Activated CD4-positive, alpha-beta T cell treated with anti-CD3 and anti-CD28 coated beads, Interleukin-2, amount 10 ng/mL, durations not matched to agents 24 days and 14 days (primary cell): ENCODE measurements at places on chromosomes 2 and 18. TPM values are rescaled to one million over a fixed set of nuclear protein-coding genes. Genes with fewer than 3 reads are reported as not detected.

DNA sequence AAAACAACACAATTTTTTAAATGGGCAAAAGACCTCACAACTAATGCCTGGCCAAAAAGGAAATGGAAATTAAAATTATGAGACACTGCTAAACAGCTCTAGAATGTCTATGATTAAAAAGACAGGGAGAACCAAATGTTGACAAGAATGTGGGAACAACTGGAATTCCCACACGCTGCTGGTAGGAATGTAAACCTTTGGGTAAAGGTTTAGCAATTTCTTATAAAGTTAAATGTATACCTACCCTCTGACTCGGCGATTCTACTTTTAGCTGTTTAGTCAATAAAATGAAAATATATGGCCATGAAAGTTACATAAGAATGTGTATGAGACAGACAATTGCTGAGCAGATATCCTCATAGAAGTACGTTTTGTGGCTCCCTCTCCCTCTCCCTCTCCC is 60.9 kb downstream of the ATF2 start:
- no peak for DNase-seq
- H3K27ac ChIP-seq = no peak overlapping the region
- H3K4me3 ChIP-seq = no peak overlapping the region
- H3K36me3 ChIP-seq = peaks cover 43% of the 10 kb centered on the region

GRCh38 chr2:156537141-156537540 is 101.0 kb downstream of the GPD2 start:
- no peaks in the 10 kb centered on the region for H3K27me3 ChIP-seq
- peaks cover 4% of the 10 kb centered on the region for H3K36me3 ChIP-seq
- H3K27ac ChIP-seq = no peak overlapping the region
- no peak for DNase-seq
- peaks cover 21% of the 10 kb centered on the region for H3K4me1 ChIP-seq

Gene ICA1L
- 6.6 and 7.8 TPM in 2 replicates for total RNA-seq

DNA sequence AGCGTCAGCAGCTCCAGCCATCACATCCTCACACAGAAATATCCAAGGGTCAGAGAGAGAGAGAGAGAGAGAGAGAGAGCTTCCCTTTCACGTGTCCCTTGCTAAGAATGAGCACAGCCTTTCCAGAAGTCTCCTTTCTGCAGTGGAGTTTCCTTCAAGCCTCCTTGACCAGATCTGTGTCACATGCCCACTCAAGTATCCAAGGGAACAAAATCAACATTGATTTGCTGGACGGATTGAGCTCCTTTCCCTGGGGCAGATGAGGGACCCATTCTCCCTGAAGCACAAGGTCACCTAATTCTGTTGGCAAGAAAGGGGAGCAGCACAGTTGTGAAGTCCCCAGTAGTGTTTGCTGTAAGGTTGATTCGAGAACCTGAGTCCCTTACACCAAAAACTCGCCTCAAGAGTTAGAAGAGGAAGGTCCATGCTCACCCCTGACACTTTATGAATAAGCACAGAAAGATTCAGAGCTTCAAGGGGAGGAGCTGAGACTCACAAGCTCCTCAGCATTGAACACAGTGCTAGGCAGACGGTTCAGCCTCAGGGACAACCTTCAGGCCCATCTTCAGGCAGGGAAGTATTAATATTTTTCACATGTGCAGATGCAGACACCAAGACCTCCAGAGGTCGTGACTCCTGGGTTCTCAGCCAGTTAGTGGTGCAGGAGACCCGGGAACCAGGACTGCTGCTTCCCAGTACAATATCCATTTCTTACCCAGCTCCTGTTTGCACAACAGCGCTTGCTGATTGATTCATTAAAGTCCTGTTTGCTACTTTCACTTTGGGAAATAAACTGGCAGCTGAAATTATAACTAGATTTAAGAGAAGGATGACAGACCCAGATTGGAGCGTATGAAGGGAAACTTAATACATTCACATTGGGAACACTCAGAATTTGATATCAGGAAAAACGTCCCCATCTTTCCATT is 38.2 kb upstream of the MARCO start:
- H3K4me1 ChIP-seq = peaks cover 2% of the 10 kb centered on the region
- no peak overlapping the region for H3K4me3 ChIP-seq
- no peaks in the 10 kb centered on the region for H3K36me3 ChIP-seq

Gene RASGRP3
- 3.3 and 5.3 TPM in 2 replicates for total RNA-seq

Gene ANKAR
- total RNA-seq = 2.9 and 3.4 TPM in 2 replicates

DNA sequence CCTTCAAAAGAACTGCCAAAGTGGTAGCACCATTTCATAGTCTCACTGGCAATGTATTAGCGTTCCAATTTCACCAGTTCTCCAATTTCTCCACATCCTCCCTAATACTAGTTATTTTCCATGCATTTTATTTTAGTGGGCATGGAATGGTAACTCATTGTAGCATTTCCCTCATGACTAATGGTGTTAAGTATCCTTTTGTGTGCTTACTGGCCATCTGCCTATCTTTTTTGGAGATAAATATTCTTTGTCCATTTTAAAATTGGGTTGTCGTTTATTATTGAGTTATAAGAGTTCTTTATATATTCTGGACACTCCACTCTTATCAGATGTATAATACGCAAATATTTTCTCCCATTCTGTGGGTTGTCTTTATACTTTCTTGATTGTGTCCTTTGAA is 107.1 kb downstream of the THADA start:
- peaks cover 8% of the 10 kb centered on the region for H3K36me3 ChIP-seq
- no peaks in the 10 kb centered on the region for H3K27me3 ChIP-seq
- no peak overlapping the region for H3K27ac ChIP-seq
- H3K4me1 ChIP-seq = peaks cover 6% of the 10 kb centered on the region
- H3K4me3 ChIP-seq = no peak overlapping the region
- no peak for DNase-seq

DNA sequence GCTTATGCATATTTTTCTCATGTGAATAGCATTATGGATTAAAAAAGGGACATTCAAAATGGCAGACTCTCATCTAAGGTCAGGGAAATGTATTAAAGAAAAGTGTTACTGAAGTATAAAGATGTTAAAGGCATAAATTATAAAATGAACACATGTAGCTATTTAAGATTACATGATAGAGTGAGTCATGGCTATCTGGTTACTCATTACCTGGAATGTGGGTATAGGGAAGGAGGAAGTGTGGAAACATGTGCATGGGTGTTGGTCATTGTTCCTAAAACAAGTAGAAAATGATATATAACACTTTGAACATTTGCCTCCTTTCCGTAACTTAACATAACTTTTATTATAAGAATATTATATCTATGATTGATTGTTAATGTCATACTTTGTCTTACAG is 66.4 kb downstream of the MYO1B start:
- H3K4me1 ChIP-seq = no peaks in the 10 kb centered on the region
- H3K27ac ChIP-seq = no peak overlapping the region
- no peak for DNase-seq
- no peaks in the 10 kb centered on the region for H3K36me3 ChIP-seq
- peaks cover 2% of the 10 kb centered on the region for H3K27me3 ChIP-seq

GRCh38 chr18:54740136-54740846 is 88.0 kb upstream of the RAB27B start:
- no peak for DNase-seq
- H3K4me3 ChIP-seq = no peak overlapping the region
- no peaks in the 10 kb centered on the region for H3K36me3 ChIP-seq
- no peak overlapping the region for H3K27ac ChIP-seq
- H3K27me3 ChIP-seq = peaks cover 19% of the 10 kb centered on the region
- no peaks in the 10 kb centered on the region for H3K4me1 ChIP-seq

GRCh38 chr2:18871430-18871829 is 282.1 kb upstream of the NT5C1B start:
- H3K27me3 ChIP-seq = no peaks in the 10 kb centered on the region
- H3K4me3 ChIP-seq = no peak overlapping the region
- no peaks in the 10 kb centered on the region for H3K36me3 ChIP-seq

DNA sequence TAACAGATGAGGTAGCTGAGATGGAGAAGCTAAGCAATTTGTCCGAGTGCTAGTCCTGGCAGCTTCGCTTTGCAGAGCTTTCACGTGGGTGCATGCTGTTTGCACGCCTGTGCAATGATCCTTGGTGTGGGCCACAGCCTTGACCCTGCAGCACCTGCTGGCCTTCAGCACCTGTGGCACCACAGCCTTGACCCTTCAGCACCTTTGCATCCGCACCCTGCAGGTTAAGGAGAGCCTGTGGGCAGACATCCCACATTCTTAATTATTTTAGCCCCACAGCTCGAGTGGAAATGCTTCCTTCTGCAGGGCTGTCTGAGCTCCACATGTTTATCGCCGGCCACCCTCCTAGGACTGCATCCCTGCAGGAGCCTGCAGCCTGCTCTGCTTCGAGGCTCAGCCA is 19.3 kb downstream of the NCK2 start:
- H3K27ac ChIP-seq = peak overlapping the region; percentile 53
- H3K27me3 ChIP-seq = no peaks in the 10 kb centered on the region
- H3K4me1 ChIP-seq = peaks cover 73% of the 10 kb centered on the region
- DNase-seq = no peak

Gene FOXI3
- total RNA-seq = not detected in 2 replicates

Gene HAUS1
- 49.5 and 49.6 TPM in 2 replicates for total RNA-seq

Gene NCKAP5
- total RNA-seq = not detected in 2 replicates

DNA sequence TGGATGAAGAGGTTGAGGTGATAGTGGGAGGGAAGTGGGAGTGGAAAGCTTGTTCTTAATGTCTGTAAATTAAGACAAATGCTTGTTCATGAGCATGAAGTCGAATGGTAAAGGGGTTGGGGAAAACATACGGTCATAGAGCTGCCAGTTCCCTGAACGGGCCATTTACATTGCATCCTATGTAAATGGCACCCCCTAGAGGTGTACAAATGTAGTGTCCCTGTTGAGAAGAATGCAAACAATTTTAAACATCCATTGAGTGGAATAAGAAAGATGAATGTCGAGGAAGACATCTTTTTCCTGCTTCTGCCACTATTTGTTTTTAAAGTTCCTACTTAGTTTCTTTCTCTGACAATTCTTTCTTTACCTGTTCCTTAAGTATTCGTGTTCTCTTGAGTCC is 155.7 kb downstream of the RDH14 start:
- H3K4me1 ChIP-seq = no peaks in the 10 kb centered on the region
- H3K4me3 ChIP-seq = no peak overlapping the region
- H3K36me3 ChIP-seq = no peaks in the 10 kb centered on the region
- peak; percentile 15 for DNase-seq
- peaks cover 4% of the 10 kb centered on the region for H3K27me3 ChIP-seq

DNA sequence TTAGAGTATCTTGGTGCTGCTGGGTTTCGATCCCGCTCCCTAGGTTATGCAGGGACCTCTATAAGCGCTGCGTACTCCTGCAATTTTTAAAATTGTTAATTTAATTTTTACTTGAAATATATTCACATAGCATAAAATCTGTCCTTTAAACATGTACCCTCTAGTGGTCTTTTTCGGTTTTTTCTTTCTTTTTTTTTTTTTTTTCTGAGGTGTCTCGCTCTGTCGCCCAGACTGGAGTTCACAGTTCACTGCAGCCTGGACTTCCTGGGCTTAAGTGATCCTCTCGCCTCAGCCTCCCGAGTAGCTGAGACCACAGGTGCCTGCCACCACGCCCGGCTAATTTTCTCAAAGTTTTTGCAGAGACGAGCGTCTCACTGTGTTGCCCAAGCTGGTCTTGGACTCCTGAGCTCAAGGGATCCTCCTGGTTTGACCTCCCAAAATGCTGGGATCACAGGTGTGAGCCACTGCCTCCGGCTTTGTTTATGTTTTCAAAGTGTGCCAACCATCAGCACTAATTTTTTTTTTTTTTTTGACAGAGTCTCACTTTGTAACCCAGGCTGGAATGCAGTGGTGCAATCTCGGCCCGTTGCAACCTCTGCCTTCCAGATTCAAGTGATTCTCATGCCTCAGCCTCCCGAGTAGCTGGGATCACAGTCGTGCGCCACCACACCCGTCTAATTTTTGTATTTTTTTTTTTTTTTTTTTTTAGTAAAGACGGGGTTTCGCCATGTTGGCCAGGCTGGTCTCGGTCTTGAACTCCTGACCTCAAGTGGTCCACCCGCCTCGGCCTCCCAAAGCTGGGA is 585 bp upstream of the MOB1A start:
- H3K27me3 ChIP-seq = no peaks in the 10 kb centered on the region
- no peak for DNase-seq
- peak overlapping the region; percentile 90 for H3K27ac ChIP-seq
- H3K4me3 ChIP-seq = peak overlapping the region; percentile 84
- H3K36me3 ChIP-seq = peaks cover 21% of the 10 kb centered on the region
- peaks cover 46% of the 10 kb centered on the region for H3K4me1 ChIP-seq

DNA sequence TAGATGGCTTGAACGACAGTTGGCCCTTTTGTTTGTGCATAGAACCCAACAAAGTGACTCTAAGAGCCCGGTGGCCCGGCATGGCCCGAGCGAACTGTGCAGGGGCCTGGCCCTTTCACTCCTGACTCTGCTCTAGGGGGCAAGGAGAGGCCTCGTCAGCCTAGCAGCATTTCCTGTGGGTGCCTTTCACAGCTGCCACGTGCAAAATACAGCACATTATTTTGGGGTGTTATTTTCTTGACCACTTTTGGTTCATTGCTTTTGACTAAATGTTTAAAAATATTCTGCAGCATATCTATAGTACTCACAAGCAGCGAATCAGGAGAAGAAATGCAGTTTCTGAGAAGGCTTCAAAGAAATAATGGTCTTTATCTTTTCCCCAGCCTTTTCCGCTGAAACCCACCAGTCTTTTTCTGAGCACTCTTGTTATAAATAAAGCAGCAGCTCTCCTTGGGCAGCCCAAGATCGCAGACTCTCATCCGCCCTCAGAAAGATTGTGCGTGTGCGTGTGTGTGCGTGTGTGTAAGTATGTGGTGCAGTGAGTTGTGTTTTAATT is 31.3 kb downstream of the DGKD start:
- DNase-seq = peak; percentile 72
- H3K36me3 ChIP-seq = peaks cover 21% of the 10 kb centered on the region
- no peaks in the 10 kb centered on the region for H3K27me3 ChIP-seq
- peaks cover 47% of the 10 kb centered on the region for H3K4me1 ChIP-seq
- peak overlapping the region; percentile 70 for H3K4me3 ChIP-seq

Gene CCL20
- 3.2 and 4.4 TPM in 2 replicates for total RNA-seq

Gene SOWAHC
- 0.26 TPM in 2 replicates for total RNA-seq

- no peaks in the 10 kb centered on the region for H3K27me3 ChIP-seq
- H3K4me1 ChIP-seq = no peaks in the 10 kb centered on the region
- H3K27ac ChIP-seq = no peak overlapping the region
These were observed 152.0 kb downstream of the GALNT14 start for GRCh38 chr2:30986231-30986580.

DNA sequence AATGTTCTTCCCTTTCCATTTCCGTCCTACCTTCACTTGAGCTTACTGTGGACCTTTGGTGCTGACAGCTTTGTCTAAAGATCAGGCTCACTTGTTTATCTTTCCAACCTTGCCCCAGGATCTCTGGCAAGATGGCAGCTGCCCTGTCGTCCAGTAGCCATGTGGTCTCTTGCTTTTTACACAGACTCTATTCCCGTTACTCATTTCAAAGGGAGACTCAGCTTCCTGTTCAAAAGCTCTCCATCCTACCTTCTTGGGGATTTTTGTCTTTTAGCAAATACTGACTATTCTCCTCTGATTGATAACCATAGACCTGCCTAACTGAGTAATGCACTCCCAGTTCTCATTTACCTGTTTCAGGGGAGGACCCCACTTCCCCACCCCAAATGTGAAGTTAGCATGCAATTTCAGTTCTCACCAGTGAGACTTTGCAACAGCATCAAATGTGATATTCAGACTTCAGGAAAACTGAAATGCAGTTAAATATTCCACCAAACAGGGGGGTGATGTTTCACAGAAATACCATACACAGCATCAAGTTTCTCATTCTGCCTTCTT is 184.4 kb downstream of the MYO3B start:
- peaks cover 40% of the 10 kb centered on the region for H3K4me1 ChIP-seq
- H3K27me3 ChIP-seq = peaks cover 6% of the 10 kb centered on the region
- DNase-seq = no peak
- peak overlapping the region; percentile 97 for H3K27ac ChIP-seq
- no peaks in the 10 kb centered on the region for H3K36me3 ChIP-seq
